ENCODE measurements at places on chromosomes 3 and 15.

GRCh38 chr3:53242155-53242554 lies 13.7 kb downstream of the TKT start:
- no peak for DNase-seq

DNA sequence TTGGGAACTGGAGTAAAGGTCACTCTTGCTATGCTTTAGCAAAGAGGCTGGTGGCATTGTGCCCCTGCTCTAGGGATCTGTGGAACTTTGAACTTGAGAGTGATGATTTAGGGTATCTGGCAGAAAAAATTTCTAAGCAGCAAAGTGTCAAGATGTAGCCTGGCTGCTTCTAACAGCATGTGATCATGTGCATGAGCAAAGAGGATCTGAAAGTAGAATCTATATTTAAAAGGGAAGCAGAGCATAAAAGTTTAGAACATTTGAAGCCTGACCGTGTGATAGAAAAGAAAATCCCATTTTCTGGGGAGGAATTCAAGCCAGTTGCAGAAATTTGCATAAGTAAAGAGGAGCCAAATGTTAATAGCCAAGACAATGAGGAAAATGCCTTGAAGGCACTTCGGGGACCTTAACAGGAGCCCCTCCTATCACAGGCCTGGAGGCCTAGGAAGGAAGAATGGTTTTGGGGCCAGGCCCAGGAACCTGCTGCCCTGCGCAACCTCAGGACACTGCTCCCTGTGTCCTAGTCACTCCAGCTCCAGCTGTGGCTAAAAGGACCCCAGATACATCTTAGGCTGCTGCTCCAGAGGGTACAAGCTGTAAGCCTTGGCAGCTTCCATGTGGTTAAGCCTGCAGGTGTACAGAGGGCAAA lies 212.2 kb upstream of the LINGO1 start:
- DNase-seq: no peak

- DNase-seq: peak; percentile 92
These were observed 28.5 kb upstream of the SLC7A14 start for GRCh38 chr3:170614214-170614966.

GRCh38 chr3:54578417-54578816 lies 349.4 kb downstream of the LRTM1 start:
- DNase-seq: no peak

GRCh38 chr3:22922317-22922716 lies 280.8 kb upstream of the UBE2E2 start:
- no peak for DNase-seq

DNA sequence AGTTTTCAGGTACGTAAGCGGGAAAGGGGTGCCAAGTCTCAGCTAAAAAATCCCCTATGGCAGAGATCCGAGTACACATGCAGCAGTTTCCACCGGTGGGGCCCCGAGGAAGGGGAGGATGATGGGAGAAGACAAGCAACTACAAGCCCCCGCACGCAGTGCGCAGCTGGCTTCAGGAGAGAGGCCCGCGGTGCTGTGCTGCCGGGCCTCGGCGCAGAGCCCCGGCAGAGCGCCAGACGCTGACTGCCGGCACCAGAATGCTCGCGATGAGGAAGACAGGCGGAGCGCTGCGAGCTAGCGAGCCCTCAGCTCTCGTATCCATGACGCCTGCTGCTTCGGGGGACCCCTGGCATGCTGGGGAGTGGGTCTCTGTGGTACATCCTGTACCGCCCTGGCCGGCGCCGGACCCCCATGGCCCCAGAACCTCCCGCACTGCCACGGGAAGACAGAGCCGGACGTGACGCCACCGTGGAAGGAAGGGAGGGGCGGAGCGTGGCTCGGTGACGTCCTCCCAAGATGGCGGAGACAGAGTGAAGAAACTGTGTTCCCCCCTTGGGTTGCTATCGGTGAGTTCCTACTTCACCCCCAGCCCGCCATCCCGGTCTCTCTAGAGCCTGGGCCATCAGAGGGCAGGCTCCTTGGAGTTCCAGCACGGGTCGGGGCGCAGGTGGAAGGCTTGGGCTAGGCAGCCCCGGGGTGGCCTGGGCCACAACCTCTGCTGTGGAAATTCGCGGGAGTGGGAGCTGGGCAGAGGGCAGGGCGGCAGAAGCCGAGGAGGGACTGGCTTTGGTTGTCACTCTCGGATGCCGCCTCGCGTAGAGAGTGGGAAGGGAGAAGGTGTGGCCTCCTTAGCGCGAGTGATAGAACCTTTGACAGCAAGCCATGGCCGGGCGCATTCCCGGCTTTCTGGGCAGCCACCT lies at the start of gene MYNN:
Gene MYNN, plus strand, starts transcription at position 500 of the 920 bp plus-strand sequence. CDS start 900 bp downstream, outside the sequence.
- peak; percentile 90 for DNase-seq

- DNase-seq: no peak
These were observed 71.3 kb upstream of the VEPH1 start for GRCh38 chr3:157574531-157574930.

DNA sequence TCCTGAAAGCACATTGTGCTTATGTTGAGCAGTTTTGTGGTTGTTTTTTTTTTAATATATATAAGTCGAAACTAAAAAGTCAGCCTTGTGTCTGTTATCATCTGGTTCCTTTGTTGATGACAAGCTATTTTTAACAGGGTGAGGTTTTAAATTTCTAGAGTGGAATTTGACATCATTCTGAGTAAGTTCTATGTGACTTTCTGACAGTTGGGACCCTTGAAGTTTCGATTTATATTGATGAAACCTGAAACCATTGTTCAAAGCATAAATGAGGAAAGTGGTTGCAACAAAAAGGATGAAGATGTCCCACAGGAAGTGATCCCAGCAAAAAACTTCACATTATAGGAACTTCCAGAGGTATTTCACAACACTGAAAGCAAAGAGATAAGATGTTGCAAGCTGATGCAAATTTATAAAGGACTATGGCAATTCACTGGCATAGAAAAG lies 94.0 kb downstream of the CYP19A1 start:
- no peak for DNase-seq

DNA sequence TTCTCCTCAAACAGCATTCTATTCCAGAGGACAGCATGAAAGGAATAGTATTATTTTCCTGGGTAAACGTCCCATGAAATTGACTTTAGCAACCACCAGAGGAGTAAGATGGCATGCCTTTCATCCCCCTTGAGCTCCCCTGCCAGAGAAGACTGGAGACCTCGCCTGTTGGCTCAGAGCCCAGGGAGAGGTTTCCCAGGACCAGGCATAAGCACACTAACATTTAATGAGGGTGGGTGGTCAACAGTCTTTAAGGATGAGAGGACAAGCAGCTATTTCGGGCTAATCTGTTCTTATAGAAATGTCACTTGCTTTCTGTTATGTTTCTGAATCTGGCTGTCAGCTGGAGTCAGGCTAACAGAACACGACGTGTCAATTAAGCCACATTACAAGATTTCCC lies 390.5 kb downstream of the GABRG3 start:
- no peak for DNase-seq

DNA sequence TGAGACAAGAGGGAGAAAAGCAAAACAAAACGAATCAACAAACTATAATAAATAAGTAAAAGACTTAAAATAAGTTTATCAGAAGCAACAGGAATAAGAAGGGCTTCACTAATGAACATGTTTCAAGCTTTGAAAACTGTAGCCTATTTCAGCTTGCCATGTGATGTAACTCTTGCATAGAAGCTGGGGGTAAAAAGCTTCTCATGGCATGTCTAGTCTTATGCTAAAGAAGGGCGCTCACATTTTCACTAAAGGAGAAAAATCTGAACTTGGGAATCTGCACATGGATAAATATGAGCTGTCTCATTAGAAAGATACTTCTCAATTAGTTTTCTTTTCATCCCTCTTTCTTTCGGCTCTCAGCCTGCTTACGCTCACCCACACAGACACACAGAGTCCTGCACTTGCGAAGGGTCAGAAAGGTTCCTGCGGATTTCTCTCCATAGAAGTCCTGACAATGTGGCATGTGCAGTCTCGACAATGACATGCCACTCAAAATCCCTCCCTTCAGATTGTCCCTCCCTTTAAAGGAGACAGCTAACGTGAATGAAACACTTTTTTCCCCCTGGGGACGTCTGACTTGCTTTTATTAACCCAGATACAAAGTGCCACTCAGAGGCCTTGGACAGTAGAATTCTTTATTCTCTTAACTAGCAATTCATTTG lies 568.9 kb upstream of the NR2F2 start:
- DNase-seq: no peak

DNA sequence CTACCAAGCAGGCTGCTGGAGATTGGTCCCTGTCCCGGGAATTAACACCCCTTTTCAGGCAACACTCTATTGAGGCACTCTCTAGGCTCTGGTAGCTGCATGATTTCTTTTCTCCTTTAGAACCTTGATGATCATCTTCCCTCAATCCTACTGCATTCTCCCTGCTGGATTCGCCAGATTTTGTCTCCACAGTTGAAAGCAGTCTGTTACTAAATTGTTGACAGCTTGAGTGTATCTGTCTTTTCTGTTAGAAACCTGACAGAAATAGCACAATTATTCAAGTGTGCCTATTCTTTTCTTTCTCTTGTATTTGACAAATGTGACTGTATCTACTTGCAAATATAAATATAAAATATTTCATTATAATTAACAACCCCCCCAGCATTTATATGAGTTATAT lies 830.8 kb upstream of the CADM2 start:
- DNase-seq: no peak

- DNase-seq: no peak
These were observed 6.2 kb upstream of the TIMMDC1 start for GRCh38 chr3:119492128-119492527.

DNA sequence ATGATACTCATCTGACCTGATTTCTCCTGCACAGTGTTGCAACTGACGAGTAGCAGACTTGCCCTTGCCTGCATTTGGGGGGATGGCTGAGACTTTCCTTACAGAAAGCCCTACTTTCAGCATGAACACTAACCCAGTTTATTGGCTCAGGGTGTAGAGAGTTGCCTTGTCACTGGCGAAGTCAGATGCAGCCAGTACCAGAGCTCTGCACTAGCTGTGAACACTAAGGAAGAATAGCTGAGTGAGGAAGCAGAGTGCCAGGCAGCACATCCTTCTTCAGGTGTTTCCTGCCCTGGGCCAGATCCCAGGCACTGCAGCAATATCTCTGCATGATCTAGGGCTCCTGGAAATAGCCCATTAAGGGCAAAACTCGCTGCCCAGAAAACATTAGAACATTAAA lies 154.0 kb upstream of the SYNPR start:
- no peak for DNase-seq

GRCh38 chr3:30655187-30655812 lies 48.9 kb downstream of the TGFBR2 start:
- peak; percentile 47 for DNase-seq

DNA sequence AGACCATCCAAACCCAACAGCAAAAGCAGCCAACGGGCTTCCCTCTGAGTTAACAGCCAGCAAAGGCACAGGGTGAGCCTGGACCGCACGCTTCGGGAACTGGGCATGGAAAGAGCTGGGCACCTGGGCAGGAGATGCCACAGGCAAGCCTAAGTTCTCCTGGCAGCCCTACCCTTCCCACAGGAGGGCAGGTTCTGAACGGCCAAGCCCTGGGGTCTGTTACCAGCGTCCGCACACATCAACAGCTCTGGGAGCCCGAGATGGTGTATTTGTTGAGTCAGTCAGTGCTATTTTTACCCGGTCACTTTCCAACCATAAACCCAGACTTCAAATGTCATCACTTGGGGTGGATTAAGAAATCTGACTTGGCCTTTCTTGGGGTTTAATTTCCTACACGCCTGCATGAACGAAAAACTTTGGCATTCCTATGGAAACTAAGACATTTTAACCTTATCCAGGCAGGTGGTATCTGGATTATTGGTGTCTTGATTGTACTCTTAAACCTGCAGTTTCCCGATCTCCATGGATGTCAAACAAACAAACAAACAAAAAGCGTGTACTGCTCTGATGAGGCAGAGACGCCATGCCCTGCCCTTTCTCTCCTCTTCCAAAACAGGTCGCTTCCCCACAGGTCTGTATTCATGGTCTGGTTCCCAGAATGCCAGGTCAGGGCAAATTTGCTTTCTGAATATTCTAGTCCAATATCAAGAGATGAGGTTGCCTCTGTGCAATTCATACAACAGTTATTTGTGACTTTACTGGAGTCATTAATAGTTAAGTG lies 99.7 kb downstream of the XXYLT1 start:
- no peak for DNase-seq

GRCh38 chr15:60704129-60704528 lies 225.2 kb upstream of the ICE2 start:
- no peak for DNase-seq

GRCh38 chr15:34019369-34019990 lies 19.5 kb downstream of the AVEN start:
- DNase-seq: no peak

GRCh38 chr3:196619223-196619622 lies 20.3 kb upstream of the NRROS start:
- DNase-seq: no peak

- no peak for DNase-seq
These were observed 156.2 kb upstream of the MEF2A start for GRCh38 chr15:99409560-99409959.

DNA sequence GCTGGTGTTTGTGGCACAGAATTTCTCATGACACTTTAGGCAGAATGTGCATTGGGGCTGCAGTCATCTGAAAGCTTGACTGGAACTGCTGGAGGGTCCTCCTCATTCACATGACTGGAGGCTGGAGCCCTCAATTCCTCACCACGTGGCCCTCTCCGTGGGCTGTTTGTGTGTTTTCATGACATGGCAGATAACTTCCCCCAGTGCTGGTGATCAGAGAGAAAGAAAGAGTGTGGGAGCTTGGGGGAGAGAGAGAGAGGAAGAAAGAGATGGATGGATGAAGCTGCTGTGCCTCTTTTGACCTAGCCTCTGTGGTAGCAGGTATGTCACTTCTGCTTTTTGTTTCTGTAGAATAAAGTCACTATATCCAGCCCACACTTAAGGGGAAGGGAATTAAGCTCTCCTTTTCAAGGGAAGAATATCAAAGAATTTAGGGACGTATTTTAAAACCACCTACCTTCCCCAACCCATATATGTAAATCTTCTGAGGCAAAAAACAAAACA lies 169.6 kb upstream of the IL12A start:
- DNase-seq: no peak

DNA sequence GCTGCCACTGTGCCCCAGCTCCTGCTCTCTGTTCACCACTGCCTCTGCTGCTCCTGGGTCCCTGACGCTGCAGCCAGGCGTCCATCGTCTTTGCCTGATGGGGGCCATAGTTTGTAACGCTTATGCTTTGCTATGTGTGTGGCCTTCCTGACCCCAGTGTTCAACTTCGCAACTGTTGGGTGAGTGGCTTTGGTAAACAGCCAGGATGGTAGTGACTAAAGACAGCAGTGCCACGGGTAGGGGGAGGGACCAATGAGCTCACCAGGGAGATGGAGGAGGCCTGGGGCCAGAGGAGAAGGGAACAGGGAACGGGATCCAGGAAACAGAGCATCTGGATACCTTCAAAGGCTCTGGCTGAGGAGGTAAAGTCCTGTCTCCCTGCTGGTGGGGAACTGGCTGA lies 75.9 kb upstream of the ALDH1L1 start:
- DNase-seq: peak; percentile 35

- DNase-seq: no peak
These were observed 17.7 kb downstream of the STAG1 start for GRCh38 chr3:136734382-136735070.
